ENCODE measurements at places on chromosomes 12 and 14.

- no peak for DNase-seq
Observed at GRCh38 chr12:43973385-43973784, 137.5 kb downstream of the TMEM117 start.

DNA sequence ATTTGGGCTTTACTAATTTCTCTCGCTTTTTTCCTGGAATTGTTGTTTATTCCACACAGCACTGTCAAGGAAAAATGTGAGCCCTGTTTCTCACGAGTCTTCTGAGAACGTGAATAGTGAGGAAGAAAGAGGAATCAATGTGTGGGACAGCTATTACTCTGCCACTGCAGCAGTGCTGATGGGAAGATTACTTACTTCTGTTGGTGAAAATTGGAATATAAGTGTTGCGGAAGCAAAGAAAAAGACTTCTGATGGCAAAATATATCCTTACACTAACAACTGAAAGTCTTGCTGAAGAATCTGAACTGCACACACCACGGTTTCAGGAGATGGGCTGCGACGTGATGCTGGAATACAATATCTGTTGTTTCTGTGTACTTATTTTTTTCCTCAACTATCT, 884.2 kb downstream of the AACS start:
- DNase-seq = no peak

- no peak for DNase-seq
Observed at GRCh38 chr14:75441728-75442127, 13.9 kb downstream of the JDP2 start.

DNA sequence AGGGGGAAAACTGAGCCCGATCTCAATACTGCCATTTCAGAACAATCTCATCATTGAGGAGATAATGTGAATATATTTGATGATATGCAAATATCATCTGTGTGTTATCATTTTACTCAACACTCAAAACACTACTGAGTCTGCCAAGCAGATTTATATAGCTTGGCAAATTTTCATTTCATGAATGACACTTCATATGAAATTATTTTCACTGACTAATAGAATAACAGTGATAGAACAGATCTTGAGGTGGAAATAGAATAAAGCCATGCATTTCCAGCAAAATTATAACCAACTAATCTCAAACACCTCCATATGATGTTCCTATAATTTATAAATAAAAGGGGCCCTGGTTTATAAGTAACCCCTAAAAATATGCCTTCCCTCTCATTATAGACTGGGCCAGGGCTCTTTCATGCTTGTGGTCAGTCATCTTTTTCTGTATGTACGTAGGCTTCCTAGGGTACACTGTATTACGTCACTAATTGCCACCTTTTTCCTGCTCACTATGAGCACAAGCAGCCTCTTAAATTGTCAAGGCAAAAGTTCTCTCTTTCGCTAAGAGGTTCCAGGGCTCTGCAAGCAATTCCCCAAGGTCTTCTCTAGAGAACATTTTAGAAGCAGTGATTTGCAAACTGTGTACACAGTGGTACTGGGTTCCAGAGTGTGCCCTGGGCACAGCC, 197.1 kb upstream of the FOXN3 start:
- no peak for DNase-seq

DNA sequence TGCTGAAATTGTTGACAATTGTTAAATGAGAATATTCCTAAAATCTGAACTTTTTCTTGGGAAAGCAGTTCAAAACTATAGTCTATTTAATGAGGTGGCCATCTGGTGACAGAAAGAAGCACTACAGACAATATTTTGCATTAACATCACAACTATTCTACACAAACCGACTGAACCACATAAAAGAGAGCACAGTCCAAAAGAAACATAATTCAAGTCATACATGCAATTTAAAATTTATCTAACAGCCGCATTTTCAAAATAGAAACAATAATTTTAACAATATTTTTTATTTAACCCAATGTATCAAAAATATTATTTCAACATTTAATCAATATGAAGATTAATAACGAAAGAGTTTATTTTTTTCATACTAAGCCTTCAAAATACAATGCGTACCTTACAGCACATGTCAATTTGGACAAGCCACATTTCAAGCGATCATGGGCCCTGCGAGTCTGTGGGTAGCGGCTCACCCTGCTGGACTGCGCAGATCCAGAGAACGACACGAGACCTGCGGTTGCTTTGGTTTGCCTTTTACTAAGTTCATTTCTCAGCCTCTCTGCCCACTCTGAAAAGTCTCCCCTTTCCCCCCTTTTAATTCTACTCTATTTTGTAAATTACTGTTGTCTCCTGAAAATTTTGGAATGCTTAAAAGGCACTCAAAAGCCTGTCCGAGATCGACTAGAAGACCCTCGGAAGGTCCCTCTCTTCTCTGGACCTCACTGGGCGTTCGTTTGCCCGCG, 947 bp upstream of the LRRC9 start:
- DNase-seq = no peak

DNA sequence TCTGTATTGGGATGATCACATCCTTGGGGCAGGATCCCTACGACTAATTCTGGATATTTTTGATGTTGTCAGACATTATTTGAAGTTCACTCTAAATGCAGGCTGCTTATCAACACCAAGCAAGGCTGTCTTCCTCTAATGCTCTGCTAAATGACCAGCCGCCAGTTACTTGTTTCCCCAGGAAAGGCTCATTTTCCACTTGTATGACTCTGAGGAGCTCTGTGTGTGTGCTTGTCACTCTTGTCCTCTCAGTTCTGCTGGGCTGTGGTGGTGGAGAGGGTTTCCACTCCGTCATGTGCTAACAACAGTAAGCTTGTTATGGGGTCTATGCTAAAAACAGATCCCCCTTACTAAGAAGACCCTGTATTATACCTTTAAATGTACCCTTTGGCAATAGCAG, 42.1 kb downstream of the ATL1 start:
- no peak for DNase-seq

DNA sequence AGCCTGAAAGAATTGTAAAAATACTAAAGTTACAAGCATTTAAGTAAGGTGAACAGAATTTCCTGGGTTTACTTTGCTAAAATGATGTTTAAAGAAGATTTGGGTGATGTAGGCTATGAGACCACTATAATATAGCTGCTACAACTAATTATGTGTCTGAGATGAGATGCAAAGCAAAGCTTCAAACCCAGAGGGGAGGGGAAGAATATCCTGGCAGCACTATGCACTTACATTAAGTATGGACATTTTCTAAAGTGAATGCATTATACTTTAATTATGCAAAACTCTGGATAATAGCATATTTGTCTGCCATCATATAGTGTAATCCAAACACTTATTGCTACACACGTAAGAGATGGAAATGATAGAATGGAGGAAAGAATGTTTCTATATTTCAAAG, 1003.7 kb downstream of the GALC start:
- DNase-seq = no peak

DNA sequence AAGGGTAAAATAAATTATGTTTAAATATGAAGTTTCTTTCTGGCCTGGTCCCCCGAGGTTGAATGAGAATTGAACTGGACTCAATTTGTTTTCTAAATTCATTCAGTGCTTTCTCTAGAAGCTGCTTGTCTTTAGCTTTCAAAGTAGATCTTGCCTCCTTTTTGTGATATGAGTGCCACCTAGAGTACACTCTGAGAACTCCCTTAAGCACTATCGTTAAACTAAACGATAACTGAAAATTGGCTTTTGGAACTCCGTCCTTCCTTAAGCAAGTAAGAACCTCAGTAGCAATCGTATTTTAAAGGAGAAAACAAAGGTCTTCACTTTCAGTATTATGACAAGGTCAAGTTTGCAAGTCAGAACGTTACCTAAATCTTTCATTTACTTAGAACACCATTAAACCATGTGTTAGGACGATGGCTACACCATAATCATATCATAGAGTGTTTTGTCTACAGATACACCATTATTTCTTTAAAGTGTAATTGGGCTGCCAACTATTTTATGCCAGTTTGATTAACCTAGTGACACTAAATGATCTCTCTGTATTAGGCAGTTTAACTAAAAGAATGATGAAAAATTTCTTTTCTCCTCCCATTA, 364.8 kb downstream of the SNAPC1 start:
- no peak for DNase-seq

DNA sequence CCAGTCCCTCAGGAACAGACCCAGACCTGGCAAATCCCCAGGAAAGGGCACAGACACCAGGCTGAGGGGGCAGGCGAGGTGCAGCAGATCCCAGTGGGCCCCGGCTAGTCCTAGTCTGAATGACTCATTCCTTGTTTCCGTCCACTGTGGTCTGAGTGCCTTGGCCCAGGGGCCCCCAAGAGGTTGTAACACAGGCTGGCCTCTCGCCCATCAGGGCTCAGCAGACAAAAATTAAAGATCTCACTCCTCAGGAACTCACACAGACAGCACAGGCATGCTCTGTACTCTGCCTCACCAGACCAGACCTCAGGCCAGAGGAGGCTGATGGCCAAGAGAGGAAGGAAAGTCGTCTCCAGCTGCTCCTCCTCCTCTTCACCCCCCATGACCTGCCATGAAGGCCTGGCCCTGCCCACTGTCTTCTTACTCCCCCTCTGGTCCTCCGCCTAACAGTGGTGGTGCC, 7.7 kb upstream of the LTBP2 start:
- DNase-seq = no peak

DNA sequence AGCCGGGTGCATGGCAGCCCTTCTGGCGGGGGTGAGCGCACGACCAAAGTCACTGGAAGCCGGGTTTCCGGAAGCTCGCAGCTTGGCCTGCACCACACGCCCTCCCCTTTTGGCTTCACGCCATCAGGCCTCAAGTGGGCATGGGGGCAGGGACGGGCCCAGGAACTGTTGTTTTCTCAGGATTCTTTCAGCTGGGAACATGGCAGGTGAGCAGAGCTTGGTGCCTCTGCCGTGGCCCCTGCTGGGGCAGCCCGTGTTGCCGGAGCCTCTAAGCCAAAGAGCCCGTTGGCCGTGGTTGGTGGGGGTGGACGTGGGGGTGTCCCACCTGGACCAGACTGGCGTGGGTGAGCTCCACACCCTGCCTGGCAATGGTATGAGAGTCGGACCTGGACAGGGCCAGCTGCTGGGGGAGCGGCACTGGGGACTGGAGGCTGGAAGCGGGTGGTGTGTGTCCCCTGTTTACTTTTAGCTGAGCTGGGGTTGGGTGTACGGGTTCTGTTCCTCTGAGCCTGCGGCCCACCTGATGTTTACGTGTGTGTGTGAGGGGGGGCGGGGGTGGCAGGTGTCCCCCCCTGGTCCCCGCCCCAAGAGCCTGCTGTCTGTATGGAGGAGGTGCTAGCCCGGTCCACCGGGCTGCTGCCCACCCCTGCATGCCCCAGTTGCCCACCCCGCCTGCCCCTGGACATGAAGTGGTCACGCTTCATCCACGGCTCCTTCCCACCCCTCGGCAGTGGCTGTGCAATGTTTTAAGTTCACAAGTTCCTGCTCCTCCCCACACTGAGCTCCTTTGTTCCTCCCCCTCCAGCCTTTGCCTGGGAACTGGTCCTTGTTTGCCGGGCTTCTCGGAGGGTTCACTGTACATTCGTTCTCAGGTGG, 28.7 kb upstream of the PLD4 start:
- no peak for DNase-seq

GRCh38 chr12:7716381-7716780, 5.1 kb downstream of the DPPA3 start:
- DNase-seq = no peak

DNA sequence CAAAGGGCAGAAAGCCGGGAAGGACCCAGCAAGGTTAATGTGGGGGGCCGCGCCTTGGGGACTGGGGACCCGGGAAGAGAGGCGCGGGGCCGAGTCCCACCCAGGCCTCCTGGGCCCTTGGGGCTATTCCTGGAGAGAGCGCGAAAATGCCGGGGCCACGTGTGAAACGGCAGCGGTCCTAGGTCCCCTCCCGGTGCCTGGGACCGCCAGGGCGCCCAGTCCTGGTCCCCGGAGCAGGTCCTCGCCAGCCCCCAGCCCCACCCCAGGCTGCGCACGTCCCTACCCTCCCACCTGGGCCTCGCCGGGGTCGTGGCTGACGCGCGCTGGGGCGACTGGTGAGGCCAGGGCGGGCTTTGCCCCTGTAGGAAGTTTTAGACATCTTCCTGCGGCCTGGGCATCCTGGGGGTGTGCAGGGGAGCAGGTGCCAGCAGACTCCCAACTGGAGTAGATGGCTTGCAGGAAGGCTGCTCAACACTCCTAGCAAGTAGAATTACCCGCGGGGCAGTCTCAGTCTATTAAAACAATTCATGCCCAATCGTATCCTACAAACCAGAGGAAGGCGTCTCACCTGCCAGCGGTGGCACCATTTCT, 708 bp downstream of the FAR2 start:
- DNase-seq = no peak

- no peak for DNase-seq
Observed at GRCh38 chr12:85301051-85301450, 21.0 kb downstream of the ALX1 start.

- no peak for DNase-seq
Observed at GRCh38 chr12:104340925-104341611, 37.5 kb downstream of the EID3 start.

- no peak for DNase-seq
Observed at GRCh38 chr14:91255026-91255695, 10.7 kb upstream of the GPR68 start.

GRCh38 chr12:49979791-49980190, 7.0 kb downstream of the AQP6 start:
- no peak for DNase-seq

GRCh38 chr12:116136340-116136739, 141.2 kb downstream of the MED13L start:
- no peak for DNase-seq

- no peak for DNase-seq
Observed at GRCh38 chr12:93266-94005, 26.9 kb downstream of the IQSEC3 start.

DNA sequence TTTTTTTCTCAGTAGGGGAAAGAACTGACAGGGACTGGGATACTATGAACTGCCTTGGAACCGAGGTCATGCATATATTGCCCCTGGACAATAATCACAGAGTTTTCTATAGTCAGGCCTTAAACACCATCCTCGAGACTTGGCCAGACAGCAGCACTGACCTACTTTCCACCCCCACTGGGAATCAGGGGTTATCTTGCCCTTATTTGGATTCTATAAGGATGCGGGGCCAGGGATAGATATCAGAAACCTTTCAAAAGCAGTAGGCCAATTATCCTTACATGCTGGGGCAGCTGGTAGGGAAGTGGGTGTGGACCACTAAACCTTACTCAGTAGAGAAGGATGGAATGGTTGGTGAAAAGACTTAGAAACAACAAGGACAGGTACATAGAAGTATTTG, 2.0 kb downstream of the ZNF219 start:
- no peak for DNase-seq

DNA sequence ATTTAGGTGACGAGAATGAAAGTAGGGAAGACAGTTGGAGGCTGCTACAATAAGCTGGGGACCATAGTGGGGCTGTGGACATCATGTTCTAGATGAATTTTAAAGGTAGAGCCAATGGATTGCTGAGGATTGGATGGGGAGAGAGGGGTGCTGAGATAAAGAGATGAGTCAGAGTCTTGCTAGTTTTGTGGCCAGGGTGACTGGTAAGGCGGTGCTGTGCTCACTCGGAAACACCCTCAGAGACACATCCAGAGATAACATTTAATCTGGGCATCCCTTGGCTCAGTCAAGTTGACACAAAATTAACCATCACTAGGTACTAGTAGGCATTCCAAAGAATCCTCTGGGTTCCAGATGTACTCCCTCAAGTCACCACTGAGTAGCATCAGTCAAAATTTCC, 170.7 kb downstream of the ADCK1 start:
- DNase-seq = no peak

Data from stimulated activated CD8-positive, alpha-beta memory T cell treated with anti-CD3 and anti-CD28 coated beads, Interleukin-12 subunit alpha, Interleukin-12 subunit beta, amount 100 ng/mL, for 4 hours (primary cell).